Body of pancreas (tissue), 4 donors: ENCODE measurements at places on chromosomes 5 and 9. TPM values are rescaled to one million over a fixed set of nuclear protein-coding genes. Genes with fewer than 3 reads are reported as not detected.
A peak's percentile ranks its signal among the peaks of the same experiment; 100 is the strongest.

The CSF1R gene
- 13.5 TPM for total RNA-seq

The OLFML2A gene
- 4.4 TPM for total RNA-seq

The GNA14 gene
- 1.6 TPM for total RNA-seq

GRCh38 chr5:134444941-134445471 is 33.3 kb upstream of the CDKN2AIPNL start:
- no peak for DNase-seq

DNA sequence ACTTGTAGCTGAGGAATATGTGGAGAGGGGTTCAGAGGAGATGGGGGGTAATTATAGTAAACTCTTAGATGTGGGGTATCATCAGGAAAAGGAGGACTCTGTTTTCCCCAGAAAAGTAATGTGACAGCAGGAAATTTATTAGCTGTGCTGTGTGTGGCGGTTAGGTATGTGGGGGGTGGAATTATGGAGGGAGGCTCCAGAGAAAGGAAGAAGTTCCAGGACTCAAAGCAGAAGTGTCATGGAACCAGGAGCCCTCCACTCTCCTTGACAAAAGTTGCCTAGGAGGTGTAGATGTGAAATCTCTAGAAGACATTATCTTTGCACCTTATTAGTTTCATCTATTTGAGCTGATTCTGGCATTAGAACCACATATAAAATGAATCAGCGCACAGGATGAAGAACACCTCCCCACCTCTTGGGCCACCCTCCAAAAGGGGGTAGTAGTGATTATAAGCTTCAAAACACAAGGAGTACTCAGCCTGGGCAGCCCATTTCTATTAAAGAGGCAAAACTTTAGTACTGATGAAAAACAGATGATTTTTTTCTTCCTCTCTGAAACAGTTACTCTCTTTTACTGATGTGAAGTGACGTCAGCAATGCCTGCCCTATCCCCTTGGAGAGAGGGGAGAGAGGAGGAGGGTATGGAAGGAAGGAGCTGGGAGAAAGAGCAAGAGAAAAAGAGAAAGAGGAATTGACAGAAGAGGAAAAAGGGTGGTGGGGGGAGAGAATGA is 18.2 kb downstream of the NR2F1 start:
- DNase-seq = no peak

- no peak for DNase-seq
Observed at GRCh38 chr5:116097301-116097700, 12.5 kb downstream of the COMMD10 start.

The SPATA31E1 gene
- total RNA-seq = not detected

The CDH12 gene
- total RNA-seq = not detected

- DNase-seq = no peak
Observed at GRCh38 chr9:123168586-123168985, 99.8 kb downstream of the STRBP start.

DNA sequence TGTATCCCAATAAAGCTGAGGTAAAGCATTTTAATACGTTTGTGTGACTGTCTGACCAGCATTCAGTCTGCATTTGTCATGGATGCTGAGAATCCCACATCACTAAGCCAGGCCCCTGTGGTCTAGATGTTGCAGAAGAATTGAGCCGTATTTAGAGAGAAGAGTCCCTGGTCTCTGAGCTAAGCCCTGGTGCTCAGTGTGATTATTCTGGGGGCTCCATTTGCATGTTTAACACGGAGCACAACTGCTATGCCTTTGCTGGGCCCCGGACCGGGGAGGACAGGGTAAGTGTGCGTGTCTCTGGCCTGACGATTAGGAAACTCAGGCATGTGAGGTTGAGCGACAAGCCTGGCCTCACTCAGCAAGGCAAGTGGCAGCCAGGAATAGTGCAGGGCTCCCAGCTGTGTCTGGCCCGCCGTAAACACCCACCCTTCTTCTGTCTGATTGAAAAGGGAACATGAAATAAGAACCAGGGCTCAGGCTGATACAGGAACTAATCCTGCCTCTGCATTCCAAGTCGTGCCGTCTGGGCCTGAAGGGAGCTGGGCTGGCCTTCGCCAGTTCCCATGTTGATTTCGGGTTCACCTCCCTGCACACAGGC is 22.3 kb downstream of the FAM78A start:
- DNase-seq = no peak

- no peak for DNase-seq
Observed at GRCh38 chr5:45132972-45133371, 324.2 kb downstream of the MRPS30 start.

The EFNA5 gene
- 1.3 TPM for total RNA-seq

The COMMD10 gene
- 26.5 TPM for total RNA-seq

GRCh38 chr5:57719216-57719615 is 236.6 kb upstream of the ACTBL2 start:
- no peak for DNase-seq

- DNase-seq = peak; percentile 74
Observed at GRCh38 chr5:145237843-145238242, 597.3 kb downstream of the PRELID2 start.

GRCh38 chr5:33476992-33477391 is 36.2 kb downstream of the TARS1 start:
- DNase-seq = no peak

The CARTPT gene
- total RNA-seq = not detected

- DNase-seq = no peak
Observed at GRCh38 chr5:81016116-81016515, 56.0 kb downstream of the RASGRF2 start.
